GDM1 (cell line): ENCODE measurements at places on chromosomes 4 and X.

- DNase-seq, result no peak
These were observed 134.6 kb downstream of the ATP10D start for GRCh38 chr4:47619691-47620090.

- DNase-seq, result no peak
These were observed 27.0 kb downstream of the EREG start for GRCh38 chr4:74391890-74392475.

GRCh38 chr4:98567611-98568010 is 90.8 kb downstream of the TSPAN5 start:
- no peak for DNase-seq

GRCh38 chr4:89268679-89269078 is 38.9 kb downstream of the GPRIN3 start:
- no peak for DNase-seq

DNA sequence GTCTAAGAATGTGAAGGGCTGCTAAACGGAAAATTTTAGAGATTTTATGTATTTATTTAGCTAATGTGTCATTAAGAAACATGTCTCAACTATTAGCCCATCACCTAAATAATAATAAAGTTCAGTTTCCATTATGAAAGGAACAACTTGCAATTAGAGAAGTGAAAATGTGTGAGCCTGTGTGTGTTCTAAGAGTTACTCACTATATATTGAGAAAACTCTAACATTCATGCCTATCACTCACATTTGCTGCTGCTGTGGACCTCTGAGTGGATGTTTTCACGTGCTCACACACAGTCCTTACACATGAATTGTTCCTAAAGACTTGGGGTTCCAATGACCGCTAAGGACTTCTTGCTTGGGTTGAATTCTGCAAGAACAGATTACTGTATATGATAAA is 364.0 kb downstream of the TMA16 start:
- no peak for DNase-seq

DNA sequence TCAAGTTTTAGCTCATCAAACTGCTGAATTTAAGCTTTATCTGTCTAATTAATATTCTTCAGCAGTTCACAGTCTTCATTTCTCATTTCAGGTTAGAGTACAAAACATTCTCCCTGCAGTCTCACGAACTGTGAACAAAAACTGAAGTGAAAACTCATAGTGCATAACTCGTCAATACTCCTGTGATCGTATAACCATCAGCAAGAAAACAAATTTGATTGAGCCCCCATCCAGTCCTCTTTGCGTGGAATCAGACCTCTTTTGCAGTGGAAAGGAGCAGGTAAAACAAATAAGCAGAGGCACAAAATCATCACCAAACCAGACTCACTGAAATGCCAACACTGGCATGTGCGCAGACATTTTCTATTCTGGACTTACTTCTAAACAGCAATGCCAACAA is 12.7 kb downstream of the ADAM29 start:
- DNase-seq, result no peak

- no peak for DNase-seq
These were observed 77.2 kb downstream of the TMEM131L start for GRCh38 chr4:153543351-153543750.

DNA sequence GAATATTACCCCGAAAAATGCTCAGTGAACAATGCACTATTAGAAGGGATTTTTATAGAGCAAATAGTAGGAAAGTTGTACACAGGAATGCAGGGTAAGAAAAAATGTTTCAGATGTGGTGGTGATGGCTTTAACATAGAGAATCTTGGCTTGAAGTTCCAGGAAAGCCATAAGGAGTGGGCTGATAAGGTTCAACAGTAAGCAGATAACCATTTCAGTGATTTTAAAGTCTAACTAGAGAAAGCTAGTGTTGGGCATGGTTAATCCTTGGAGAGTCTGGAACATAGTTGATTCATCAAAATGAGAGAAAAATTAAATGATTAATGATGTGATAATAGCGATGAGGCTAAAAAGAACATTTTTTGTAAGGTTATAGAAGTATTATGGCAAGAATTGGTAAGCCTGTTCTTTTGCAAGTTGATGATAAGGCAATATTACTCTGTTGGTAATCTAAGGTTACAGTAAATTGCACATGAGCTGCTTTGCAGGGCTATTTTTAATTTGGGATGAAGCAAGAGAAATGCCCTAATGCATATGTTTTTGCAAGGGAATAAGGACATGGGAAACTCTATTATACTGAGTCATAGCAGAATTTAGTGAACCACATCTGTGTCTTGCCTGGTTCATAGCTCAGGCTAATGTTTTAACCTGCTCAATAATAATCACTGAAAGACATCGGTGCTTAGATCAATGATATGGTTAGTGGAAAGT is 44.3 kb downstream of the GALNTL6 start:
- no peak for DNase-seq

DNA sequence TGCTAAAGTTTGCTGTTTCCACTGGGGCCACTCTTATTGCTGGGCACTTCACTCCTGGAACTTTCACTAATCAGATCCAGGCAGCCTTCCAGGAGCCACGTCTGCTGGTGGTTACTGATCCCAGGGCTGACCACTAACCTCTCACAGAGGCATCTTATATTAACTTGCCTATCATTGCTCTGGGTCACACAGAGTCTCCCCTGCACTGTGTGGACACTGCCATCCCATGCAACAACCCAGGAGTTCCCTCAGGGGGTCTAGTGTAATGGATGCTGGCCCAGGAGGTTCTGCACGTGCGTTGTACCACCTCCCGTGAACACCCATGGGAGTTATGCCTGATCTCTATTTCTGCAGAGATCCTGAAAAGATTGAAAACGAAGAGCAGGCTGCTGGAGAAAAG is 41.8 kb upstream of the IQSEC2 start:
- DNase-seq, result no peak

DNA sequence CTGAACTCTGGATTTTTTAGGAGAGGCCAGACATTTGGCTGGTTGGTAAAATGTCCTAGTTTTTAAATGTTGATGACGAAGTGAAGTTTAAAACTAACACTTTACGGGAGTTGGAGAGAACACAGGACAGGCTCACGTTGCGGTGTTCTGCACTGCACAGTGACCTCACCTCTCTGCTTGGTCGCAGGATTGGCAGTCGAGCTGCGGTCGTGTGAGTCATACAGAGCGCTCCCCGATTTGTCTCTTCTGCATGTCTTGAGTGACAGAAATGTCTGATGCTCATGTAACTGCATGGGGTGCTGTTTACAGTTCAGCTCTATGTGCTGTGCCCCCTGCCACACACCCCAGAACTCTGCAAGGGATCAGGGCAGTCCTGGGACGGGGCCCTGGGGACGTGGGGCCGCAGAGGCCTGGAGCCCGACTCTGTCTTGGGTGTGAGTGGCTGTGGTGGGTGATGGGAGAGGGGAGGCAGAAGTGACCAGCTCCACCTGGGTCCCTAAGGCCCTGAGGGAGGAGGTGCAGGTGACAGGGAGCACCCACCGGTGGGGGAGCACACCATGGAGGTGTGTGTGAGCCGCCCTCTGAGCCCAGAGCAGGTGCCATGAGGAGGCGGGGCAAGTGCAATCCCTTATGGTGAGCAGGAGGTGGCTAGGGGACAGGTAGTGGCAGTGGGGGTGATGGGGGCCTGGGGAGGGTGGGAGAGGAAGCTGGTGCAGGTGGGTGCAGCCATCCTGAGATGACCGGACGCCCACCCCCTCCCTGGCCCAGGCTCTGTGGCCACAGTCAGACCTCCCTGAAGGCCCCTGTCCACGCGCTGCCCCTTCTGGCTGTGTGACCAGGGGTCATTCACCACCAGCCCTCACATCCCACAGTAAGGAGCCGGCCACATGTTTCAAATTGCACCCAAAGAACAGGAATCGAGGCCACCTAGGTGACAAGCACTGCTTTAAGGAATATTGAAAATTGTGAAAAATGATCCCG is 77.9 kb upstream of the ADRA2C start:
- DNase-seq, result no peak

DNA sequence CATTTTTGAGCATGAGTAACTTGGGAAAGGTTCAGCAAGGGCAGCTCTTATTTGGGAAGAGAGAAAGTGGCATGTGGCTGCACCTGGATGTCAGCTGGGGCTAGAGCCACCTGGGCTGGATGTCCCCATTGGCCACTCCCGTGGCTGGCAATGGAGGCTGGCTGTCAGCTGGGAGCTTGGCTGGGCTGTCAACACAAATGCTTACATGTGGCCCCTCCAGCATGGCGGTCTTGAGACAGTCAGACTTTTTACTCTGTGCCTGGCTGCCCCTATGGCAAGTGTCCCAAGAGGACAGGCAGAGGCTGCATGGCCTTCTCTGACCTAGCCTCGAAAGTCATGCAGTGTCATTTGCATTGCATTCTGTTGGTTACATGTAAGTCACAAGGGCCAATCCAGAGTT is 99.6 kb downstream of the FAM53A start:
- DNase-seq, result no peak

DNA sequence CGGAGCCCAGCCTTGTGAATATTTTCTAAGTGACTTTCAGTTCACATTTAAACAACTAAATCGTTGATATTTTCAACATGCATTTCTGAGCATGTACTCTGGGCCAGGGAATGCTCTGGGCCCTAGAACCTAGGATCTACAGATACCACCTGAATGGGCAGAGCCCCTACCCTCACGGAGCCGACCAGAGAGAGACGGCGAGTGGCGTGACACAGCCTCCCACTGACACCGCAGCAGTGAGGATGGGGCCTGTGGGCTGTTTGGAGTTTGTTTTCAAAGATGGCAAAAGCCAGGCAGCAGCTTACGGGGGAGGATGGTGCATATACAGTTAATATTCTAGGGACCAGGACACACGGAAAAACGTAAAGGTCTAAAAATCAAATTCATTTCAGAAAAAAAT is 17.7 kb downstream of the NELFA start:
- DNase-seq, result no peak

- DNase-seq, result no peak
These were observed 226.7 kb downstream of the ARHGAP10 start for GRCh38 chr4:147958489-147959065.

- DNase-seq, result no peak
These were observed 55.1 kb upstream of the PGAM4 start for GRCh38 chrX:78024349-78025059.

GRCh38 chr4:85029453-85029852 is 63.0 kb upstream of the WDFY3 start:
- no peak for DNase-seq

- peak; percentile 65 for DNase-seq
These were observed 14.8 kb downstream of the PDK3 start for GRCh38 chrX:24479924-24480323.

DNA sequence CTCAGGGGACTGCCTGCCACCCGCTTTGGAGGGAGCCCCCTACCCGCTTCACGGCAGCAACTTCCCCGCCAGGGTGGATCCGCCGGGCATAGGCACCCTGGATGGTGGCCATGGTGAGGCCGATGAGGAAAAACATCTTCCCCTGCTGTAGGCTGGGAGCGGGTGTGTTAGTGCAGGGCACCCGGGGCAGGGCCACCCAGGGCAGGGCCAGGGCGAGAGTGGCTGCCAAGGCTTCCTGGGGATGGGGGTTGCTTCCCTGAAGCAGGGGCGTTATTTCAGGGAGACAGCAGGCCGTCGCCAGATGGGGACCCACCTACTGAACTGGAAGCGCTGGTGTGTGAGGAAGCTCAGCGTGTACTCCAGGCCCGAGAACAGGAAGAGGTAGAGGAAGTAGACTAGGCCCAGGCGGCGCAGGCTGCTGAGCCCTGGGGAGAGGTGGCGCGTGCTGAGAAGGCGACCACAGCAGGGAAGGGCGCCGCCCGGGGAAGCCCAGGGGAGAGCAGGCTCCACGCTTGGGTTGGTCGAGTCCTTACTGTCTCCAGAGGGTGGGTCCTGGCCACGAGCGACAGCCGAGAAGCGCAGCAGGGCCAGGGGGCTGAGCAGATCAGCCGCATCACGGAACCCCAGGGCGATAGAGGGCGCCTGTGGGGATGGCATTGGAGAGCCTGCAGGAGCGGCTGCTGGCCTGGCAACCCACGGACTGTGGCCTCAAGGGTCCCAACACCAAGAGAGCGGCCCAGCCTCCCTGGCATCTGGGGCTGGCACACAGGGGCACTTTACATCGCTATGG is 31.5 kb downstream of the NOP14 start:
- peak; percentile 79 for DNase-seq

GRCh38 chr4:256492-256891 is 48.8 kb downstream of the ZNF732 start:
- DNase-seq, result no peak

DNA sequence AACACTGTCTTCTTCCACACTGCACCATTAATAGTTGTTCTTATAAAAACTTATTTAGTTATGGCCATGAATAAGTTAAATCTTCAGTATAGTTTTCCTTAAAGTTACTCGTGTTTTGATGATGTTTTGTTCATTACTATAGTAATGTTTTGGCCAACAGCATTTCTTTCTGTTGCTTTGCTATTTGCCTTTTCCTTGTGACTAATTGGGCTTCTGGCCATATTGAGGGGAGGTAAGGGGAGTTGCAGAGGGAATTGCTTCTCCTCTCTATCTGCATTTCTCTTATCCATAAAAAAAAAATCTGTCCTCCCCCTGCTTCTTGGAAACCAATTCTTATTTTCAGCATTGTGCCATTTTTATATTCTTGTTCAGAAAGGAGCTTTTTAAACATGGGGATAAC is 42.7 kb upstream of the ZCCHC12 start:
- no peak for DNase-seq

- DNase-seq, result no peak
These were observed 975.8 kb downstream of the C4orf33 start for GRCh38 chr4:130071746-130072145.

DNA sequence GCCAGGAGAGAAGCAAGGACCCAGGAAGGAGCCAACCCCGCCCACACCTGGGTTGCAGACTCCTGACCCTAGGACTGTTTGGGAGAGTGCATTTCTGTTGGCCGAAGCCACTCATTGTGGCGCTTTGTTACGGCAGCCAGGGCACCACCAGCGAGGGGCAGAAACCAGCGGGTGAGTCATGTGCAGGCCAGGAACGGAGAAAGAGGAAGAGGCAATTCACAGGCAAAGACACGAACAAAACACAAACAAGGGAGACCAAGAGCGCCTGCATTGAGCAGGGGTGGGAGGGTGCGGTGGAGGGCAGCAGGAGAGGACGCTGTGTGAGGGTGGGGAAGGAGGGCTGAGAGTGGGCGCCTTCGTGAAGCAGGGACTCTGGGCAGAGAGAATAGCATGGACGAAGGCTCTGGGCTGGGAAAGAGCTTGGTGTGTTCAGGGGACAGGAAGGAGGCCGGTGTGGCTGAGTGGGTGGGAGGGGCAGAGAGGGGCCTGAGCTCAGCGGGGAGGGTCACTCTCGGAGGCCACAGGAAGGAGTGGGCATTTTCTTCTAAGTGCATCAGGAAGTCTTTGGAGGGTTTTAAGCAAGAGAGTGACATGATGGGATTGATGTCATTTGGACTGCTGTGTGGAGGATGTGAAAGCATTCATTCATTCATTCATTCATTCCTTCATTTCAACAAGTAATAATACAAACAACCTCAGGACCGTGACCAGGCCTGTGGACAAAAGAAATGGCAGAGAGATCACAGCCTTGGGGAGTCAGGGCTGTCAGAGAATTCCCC is 12.2 kb upstream of the WFS1 start:
- DNase-seq, result peak; percentile 32

DNA sequence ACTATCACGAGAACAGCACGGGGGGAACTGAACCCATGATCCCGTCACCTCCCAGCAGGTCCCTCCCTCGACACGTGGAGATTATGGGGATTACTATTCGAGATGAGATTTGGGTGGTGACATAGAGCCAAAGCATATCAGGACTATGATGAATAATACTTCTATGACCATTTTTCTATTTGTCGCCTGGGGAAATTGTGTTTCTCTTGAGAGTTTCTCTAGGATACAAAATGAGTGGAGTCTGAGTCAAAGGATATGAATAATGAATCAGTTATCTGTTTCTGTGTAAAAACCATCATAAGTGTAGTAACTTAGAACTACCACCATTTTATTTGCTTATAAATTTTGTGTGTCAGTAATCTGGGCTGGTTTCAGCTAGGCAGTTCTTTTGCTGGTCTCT is 533.0 kb upstream of the ARX start:
- DNase-seq, result no peak

GRCh38 chr4:133839326-133839725 is 362.3 kb downstream of the PABPC4L start:
- DNase-seq, result no peak
